ENCODE measurements at places on chromosomes 3 and 15. TPM values are rescaled to one million over a fixed set of nuclear protein-coding genes. Genes with fewer than 3 reads are reported as not detected.

VPS8 gene
- 10.9 TPM for polyA plus RNA-seq

CHRM5 gene
- polyA plus RNA-seq = not detected

INSYN1 gene
- polyA plus RNA-seq = 117 TPM

NMNAT3 gene
- 12.3 TPM for polyA plus RNA-seq

GHSR gene
- not detected for polyA plus RNA-seq

SPCS1 gene
- 132 TPM for polyA plus RNA-seq

MYRIP gene
- 2.4 TPM for polyA plus RNA-seq

OR4F6 gene
- not detected for polyA plus RNA-seq

HTR3E gene
- polyA plus RNA-seq = not detected

EPHB3 gene
- polyA plus RNA-seq = 0.52 TPM

FBXO40 gene
- 72.1 TPM for polyA plus RNA-seq

NDUFB4 gene
- 667 TPM for polyA plus RNA-seq

TMEM108 gene
- 5.2 TPM for polyA plus RNA-seq

FRMD4B gene
- 8.8 TPM for polyA plus RNA-seq

ZPLD1 gene
- not detected for polyA plus RNA-seq

ANKRD34C gene
- polyA plus RNA-seq = 0.02 TPM

ADIPOQ gene
- polyA plus RNA-seq = 9.3 TPM

CKMT1B gene
- polyA plus RNA-seq = 2.7 TPM
